ENCODE measurements at places on chromosomes 7 and 10.

GRCh38 chr7:76022026-76022780, 25.6 kb downstream of the STYXL1 start:
- no peak for DNase-seq

GRCh38 chr10:43573250-43574000, 991 bp downstream of the ZNF239 start:
- DNase-seq, result no peak

GRCh38 chr7:15820319-15820718, 133.8 kb upstream of the MEOX2 start:
- DNase-seq, result no peak

DNA sequence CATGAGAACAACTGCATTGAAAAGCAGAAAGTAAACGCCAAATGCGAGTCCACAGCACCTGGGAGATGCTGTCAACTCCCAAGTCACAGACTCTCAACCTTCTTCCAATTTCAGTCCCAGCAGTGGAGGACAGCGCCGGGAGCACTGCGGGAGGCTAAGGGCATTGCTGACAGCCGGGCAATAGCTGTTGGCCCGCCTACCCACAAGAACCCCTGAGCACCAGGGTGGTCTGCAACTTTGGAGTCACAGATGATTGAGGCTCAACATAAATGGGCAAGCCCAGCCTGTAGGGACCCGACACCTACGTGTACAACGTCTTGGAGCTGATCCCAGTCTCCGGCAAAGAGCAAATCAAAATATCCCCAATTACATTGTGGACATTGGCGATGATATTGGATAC, 262.9 kb downstream of the TCERG1L start:
- DNase-seq, result no peak

DNA sequence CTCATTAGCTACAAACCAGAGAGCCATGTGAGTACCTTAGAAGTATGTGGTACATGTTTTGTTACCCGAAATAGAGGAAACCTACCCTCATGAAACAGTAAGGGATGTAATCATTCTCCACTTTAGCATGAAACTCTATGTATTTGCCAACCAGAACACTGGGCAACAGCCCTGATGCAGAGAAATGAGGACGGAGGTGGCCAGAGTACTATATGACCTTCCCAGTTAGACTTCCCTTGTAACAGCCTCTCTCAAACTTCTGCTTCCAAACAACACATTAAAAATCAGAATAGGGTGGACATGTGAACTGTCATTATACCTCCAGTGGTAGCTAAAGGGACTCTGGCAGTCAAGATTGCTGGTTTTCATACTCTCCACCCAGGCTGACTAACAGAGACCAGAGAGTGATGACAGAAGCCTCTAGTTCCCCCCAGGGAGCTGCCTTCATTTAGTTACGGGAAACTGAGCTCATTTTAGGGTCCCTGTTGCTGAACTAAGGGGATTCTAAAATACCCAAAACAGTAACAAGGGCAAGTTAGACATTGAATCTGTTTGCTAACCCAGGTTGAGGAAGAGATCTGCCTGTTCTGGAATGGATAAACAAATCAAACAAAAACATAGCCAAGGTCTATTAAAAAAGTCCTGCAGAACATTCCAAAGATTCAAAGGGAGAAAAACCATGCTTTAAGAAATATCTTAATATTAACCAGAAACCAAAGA, 83.1 kb downstream of the VPS41 start:
- no peak for DNase-seq

GRCh38 chr10:33722067-33722466, 387.6 kb upstream of the NRP1 start:
- no peak for DNase-seq

- no peak for DNase-seq
Measured at GRCh38 chr7:90660100-90660499, 64.0 kb downstream of the CDK14 start.

- peak; percentile 40 for DNase-seq
Measured at GRCh38 chr10:132588301-132589013, 50.9 kb downstream of the INPP5A start.

DNA sequence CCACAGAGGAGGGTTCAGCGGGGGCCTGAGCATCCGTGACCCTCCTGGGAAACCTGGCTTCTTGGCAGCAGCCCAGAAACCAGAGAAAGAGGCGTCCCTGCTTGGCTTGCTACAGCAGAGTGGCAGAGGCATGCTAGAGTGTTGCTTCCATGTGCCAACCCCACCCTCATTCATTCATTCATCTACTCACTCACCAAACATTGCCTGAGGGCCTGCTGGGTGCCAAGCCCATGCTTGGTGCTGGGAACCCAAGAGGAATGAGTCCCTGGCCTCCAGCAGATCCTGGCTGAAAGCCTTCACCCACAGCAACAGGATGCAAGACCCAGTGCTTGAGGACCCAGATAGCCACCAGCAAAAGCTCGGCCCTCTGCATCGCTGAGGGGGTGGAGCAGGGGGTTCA, 129.0 kb downstream of the CDH23 start:
- no peak for DNase-seq

DNA sequence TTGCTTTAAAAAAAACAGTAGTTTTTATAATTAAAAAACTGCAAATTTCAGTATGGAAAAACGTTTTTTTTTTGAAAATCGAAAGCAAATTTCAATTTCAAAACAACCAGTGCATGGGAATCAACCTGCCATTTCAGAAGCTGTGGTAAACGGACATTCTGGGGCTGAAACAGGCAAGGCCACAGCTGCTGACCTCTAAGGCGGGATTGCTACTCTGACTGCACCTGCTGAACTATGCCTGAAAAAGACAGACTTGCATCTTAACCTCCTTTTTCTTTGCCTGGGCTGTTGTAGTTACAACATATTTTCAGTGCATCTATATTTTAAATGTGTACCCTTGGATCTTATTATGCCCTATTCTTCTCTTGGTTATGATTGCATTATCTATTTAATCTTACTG, 303.0 kb upstream of the SP8 start:
- DNase-seq, result no peak
